Fibroblast of the aortic adventitia (primary cell): ENCODE measurements at places on chromosomes 6 and 20. TPM values are rescaled to one million over a fixed set of nuclear protein-coding genes. Genes with fewer than 3 reads are reported as not detected.

GRCh38 chr6:129895692-129896091 is 34.6 kb upstream of the TMEM244 start:
- DNase-seq: peak; percentile 40

DNA sequence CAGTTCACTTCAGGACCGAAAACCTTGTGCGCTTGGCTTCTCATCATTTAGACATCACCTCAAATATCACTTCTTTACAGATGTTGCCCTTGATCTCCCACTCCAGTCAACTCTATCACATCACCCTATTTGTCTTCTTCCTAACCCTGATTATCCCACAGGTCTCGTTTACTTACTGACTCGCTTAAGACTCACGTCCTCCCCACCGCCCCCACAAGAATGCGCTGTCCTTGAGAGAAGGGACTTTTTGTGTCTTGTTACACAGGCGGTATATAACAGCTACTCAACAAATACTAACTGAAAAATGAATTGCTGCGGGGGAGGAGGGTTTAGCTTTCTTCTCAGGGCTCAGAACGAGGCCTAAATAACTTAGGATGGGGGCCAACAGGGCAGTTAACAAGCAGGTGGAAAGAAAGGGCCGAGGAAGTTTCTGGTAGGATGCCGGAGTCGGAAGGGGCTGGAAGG is 527 bp downstream of the TOMM34 start:
- peak; percentile 47 for DNase-seq

DNA sequence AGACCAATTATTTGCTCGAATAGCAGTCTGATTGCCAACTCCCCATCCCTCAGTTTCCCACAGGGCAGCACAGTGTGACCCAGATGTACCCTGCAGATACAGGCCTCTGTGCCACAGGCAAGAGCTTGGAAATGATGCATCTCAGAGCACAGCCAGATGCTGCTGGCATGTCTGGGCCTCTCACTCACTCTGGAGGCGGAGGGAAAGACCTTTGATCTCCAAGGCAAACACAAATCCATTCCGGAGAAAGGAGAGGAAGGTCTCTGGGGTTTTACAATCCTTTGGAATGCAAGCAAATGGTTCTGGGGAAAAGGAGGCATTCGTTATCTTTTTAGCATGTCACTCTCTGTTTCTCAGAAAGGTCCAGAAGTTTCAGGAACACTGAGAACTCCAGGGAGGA is 74.2 kb downstream of the RIOK1 start:
- DNase-seq: peak; percentile 47

GRCh38 chr6:31791324-31792089 is 4.0 kb downstream of the VARS1 start:
- peak; percentile 54 for DNase-seq

DNA sequence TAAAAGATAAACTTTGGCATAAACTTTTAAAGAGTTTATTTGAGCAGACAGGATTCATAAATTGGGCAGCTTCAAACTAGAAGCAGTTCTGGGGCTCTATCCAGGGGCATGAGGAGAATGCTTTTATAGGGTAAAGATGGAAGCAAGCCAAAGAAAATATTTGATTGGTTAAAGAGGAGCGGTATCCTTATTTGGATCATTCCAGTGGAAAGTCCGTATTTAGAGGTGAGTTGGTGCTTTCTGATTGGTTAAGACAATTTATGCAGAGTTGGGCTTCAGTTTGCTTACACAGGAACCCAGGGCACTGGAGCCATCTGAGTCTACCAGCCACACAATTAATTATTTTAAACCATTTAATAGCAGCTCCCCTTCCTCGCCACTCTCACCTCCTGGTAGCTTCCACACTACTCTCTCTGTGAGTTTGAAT is 37.9 kb upstream of the RNF217 start:
- peak; percentile 26 for DNase-seq

DNA sequence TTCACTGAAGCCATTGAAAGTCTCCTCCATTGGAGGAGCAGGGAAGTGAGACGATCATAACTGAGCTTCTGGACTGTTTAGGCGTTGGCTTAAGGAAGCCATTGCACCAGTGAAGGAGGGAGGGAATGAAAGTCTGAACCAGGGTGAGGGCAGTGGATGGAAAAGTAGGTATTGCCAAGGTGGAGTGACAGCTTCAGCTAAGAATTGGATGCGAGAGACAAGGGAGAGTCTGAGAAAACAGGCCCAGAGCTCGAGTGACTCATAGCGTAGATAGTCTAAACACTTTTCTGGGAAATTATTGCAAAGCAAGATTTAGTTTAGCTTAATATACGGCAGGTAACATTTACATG is 4.5 kb downstream of the DSP start:
- DNase-seq: no peak

DNA sequence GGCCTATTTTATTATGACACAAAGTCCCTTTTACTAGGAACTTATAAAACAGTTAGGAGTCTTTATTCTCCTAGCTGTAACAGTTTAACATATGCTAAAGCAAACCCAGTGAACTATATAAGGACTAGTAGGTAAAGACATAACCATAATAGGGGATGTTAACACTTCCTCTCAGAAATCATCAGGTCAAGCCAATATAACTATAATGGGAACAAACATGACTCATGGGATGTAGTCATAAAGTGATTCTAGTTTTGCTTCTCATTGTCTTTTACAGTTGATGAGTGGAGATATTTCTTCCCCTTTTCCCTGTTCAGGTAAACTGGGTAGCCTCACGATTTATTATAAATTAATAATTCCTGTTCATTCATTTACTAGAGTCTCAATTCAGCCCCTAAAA is 9.7 kb downstream of the PTCHD4 start:
- DNase-seq: no peak

DNA sequence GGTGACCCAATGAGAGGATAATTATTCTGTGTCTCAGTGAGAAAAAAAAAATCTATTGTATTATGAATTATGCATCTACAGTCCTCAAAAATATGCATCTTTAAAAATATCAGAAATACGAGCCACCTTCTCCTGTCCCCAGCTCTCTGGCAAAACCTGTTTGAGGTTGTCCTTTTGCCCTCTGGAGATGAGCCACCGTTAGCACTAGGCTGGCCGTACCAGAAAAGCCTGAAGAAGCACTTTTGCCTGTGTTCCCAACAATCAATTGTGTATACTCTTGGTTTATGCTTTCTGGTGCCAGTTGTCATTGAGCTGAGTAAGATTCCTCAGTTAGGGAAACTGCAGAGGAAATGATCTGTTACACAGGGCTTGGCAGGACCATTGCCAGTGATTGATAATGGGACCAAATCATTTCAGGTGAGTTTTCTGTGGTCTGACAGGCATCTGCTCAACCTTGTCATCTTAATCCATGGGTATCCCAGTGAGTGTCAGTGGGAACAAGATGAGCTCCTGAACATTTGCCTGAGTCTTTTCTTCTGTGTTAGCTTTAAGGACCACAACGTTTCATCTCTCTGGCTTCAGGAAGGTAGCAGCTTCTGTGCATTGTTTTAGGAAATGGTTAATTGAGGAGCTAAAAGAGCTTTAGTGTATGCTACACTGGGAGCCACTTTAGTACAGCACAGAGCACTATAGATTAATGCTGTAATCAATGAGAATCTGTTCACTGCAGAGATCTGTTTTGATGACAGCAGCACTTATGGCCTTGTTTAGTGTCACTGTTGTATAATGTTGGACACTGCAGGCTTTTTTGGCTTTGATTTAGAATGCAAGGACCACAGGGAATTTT is 330.1 kb downstream of the RIMS1 start:
- no peak for DNase-seq

- DNase-seq: no peak
Observed at GRCh38 chr6:127022302-127022701, 96.2 kb upstream of the RSPO3 start.

DNA sequence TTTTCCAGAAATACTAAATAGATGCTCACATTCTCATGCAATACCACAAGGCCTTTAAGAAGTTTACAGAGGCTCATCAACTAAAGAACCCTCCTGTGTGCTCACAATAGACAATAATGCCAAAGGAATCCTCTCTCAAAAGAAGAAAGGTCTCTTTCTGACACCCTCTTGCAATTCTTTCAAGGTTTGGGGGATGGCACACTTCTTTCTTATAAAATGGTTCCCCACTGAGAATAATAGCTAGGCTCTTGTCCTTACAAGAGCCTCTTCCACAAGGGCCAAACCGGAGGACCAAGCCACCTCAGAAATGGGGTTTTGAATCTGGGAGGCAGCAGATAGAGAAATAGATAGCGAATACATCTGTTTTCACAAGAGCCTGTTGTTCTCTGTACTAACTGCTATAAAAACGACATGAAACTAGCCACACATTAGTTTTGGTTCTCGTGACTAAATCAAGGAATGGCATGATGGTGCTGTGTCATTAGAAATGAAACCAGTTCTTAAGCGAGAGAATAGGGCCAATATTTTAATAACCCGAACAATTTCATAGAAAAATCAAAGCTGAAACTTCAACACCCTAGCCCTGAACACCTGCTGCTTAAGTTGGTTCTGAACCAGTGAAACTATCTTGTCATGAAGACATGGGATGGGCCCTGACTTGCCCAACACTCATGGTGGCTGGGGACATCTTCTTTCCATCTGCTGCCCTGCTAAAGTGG is 81.1 kb downstream of the PRDM1 start:
- no peak for DNase-seq

DNA sequence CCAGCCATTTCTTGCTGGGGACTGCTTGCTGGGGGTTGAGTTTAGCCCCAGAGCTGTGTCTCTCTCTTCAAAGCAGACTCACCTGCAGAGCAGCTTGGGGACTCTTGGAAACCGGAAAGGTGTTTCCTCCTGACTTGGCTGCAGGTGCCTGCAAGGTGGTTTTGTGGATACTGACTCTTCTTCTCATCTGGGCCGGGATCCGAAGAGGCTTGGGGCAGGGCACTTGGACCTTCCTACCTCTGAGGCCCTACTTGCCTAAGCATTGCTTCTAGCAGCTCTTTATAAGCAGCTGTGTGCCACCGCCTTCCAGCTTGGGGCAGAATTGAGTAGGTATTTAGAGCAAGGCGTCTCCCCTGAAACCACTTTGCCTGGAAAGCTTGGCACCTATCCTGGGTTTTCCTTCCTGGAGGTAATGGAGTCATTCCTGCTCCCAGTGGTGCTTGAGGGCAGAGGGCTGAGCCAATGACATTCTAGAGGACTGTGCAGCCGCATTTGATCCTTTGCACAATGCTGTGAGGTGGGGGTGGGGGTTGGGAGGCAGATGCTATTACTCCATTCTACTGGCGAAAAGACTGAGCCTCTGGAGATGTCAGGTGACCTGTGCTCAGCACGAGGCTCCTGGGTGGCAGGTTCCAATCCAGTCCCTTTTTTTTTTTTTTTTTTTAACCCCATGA is 3.4 kb upstream of the CTSZ start:
- DNase-seq: no peak

The SLC23A2 gene
- total RNA-seq: 8.9 and 24.6 TPM in 2 replicates

The ARFGEF3 gene
- total RNA-seq: 0.08 and 0.09 TPM in 2 replicates

The PRR18 gene
- not detected in 2 replicates for total RNA-seq

The ADGRF4 gene
- 0.82 and 2.7 TPM in 2 replicates for total RNA-seq

The PARD6B gene
- 1.4 and 1.5 TPM in 2 replicates for total RNA-seq
